Osteocyte (in vitro differentiated cells): ENCODE measurements at places on chromosomes 1 and 21. TPM values are rescaled to one million over a fixed set of nuclear protein-coding genes. Genes with fewer than 3 reads are reported as not detected.

- no peak for DNase-seq
These were observed 692.7 kb downstream of the LTN1 start for GRCh38 chr21:28299946-28300345.

DNA sequence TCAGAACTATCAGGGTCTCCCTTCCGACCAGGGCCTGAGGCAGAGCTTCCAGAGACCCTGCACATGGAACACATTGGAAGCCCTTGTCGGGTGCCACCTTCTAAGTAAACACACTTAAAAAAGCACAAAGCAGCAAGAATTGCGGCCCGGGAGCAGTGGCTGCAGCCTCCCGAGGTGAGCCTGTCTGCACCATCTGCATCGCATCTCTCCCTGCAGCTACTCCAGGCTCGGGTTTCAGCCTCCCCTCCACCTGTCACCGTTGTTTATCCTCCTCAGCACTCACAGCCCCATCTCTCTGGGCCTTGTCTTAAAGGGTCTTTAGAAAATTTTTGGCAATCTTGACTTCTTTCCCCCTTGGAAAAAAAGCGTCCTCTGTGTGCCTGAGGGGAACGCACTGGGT lies 95.1 kb upstream of the ARHGEF16 start:
- no peak for DNase-seq

DNA sequence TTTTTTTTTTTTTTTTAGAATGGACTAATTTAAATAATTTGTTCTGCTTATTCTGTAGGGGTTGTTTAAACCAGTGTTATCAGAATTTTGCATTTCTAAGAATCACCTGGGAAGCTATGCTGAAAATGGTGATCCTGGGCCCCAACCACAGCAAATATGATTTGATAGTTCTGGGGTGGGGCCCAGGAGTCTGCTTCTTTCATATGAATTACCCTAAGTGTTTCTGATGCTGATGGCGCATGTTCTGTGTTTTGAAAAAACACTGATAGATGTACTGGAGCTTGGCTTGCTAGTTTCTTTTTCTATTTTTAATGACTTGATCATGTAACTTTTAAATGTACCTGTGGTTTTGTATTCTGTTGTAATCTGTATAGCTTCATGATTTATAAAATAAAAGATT lies 89.3 kb downstream of the CDC14A start:
- no peak for DNase-seq

OR6N1 gene
- not detected in 2 replicates for total RNA-seq

AIRE gene
- total RNA-seq, result not detected in 2 replicates

HAO2 gene
- total RNA-seq, result not detected in 2 replicates

DNA sequence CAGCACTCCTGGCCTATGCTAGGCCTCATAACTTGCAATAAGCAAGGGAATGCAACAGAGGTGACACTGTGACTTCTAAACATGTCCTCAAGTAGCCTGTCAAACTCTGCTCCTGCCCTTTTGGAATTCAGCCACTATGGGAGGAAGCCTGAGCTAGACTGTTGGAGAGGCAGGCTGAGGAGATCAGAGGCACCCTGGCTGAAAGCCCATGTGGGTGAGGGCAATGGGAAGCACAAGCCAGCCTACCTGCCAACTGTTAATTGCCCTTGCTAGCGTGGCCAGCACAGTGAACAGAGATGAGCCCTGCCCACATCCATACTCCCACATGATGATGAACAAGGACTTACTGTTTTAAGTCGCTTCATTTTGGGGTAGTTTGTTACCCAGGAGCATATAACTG lies 17.7 kb downstream of the GNB1 start:
- DNase-seq, result no peak

FAM72B gene
- total RNA-seq, result 1.7 and 2.5 TPM in 2 replicates

NHLH1 gene
- total RNA-seq, result 0.16 and 0.31 TPM in 2 replicates

GRCh38 chr1:198829944-198830343 lies 191.1 kb downstream of the PTPRC start:
- DNase-seq, result no peak

- no peak for DNase-seq
These were observed 146.1 kb upstream of the RUNX1 start for GRCh38 chr21:35195232-35195631.

- DNase-seq, result no peak
These were observed 92.1 kb upstream of the ARTN start for GRCh38 chr1:43841321-43842174.

GRCh38 chr1:192887426-192887825 lies 78.6 kb downstream of the RGS2 start:
- no peak for DNase-seq

DNA sequence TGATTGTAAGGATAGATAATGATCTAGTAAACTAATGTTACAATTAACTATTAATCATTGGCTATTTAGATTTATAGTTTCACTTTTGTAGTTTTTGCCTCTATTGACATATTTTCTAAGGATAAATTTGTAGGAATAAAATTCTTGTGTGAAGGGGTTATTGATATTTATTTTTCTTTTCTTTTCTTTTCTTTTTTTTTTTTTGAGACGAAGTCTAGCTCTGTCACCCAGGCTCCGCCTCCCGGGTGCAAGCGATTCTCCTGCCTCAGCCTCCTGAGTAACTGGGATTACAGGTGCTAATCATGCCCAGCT lies 24.0 kb upstream of the DISC1 start:
- no peak for DNase-seq

GRCh38 chr1:210299501-210299900 lies 29.2 kb upstream of the HHAT start:
- no peak for DNase-seq

- no peak for DNase-seq
These were observed 428.7 kb downstream of the PLPP3 start for GRCh38 chr1:56150441-56151215.

DNA sequence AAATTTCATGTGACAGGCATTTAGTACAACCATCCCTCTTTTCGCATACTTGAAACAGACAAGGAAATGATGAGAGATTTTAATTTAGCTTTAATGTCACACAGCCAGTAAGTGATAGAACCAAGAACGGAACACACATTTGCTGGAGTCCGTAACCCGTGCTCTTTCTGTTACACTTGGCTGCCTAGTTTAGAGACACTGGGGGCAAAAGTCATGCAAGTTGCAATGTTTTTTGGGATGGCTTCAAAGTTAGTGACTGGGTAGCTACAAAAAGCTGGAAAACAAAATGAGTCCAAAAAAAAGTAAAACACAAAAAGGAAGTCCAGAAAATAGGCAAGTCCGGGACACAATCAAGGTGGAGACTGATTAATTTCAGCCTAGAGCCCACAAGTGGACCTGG lies 5.9 kb downstream of the NID1 start:
- DNase-seq, result no peak

DNA sequence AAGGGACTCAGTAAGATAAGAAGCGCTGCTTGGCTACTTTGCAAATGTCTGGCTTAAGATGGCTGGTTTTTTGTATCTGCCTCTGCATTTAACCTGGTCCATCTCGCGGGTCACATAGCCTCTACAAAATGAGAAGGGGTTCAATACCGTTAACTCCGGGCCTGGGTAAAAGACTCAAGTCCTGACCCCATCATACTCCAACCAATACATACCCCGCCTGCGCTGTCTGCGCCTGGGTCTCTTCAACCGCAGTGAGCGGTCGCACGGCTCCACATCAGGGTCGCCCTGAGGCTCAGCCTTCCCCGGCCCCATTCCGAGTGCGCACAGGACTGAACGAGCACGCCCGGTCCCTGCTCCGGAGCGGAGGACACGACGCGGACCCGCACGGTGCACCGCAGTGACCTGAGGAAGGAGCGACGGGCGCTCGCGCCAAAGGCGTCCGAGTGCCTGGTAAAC lies 558 bp upstream of the PGD start:
- DNase-seq, result no peak

DNA sequence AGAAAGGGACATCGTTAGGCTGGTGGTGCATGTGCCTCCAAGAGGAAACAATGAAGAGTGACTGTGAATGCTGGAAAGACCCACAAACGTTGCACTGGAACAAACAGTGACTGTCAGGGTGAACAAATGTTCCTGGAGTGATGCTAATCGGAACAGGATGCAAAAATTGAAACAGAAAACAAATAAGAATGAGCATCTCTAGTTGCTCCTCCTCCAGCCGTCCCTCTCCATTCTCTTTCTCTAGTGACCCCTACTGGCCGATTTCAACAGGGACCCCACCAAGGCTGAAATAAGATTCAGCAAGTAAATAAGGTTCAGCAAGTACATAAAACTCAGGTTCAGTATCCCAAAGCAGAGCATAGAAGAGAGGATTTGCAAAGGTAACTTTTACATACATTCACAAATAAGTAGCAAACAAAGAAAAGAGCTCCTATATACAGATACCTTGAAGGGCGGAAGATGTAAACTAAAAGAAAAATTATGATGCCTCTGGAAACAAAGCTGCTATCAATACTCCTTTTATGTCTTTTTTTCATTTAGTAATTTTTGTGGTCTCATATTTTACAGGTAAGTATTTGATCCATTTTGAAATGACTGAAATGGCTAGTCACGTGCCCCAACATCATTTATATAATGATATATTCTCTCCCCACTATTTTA lies 836.1 kb upstream of the ADAMTS5 start:
- no peak for DNase-seq

- no peak for DNase-seq
These were observed 61.1 kb downstream of the XCL1 start for GRCh38 chr1:168637350-168637991.

- DNase-seq, result no peak
These were observed 37.0 kb downstream of the MATN1 start for GRCh38 chr1:30686236-30686935.

- DNase-seq, result no peak
These were observed 50.0 kb upstream of the TENT5C start for GRCh38 chr1:117555806-117556205.

DIO1 gene
- total RNA-seq, result not detected in 2 replicates

TMEM35B gene
- 20.5 and 22.8 TPM in 2 replicates for total RNA-seq

CTTNBP2NL gene
- total RNA-seq, result 50.6 and 54.2 TPM in 2 replicates

DNA sequence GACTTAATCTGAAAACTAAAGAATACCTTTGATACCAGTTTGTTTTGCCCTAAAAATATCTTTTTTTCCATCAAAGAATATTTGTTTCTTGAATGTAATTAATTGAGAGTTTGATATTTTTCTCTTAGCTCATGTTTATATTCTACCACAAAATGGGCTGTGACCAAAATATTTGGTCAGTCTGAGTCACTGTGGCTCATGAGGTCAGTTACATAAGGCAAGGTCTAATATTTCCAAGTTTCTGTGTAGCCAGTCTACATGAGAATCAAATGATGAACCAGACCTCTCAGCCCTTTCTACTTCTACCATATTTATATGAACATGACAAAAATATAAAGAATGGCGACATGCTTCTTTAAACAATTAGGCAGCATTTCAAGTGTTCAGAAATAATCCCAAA lies 83.0 kb upstream of the IVNS1ABP start:
- no peak for DNase-seq

PRELP gene
- 0.94 and 1.0 TPM in 2 replicates for total RNA-seq

NEK2 gene
- total RNA-seq, result 3.9 and 4.4 TPM in 2 replicates

GRCh38 chr1:63023171-63023570 lies 239.2 kb downstream of the ATG4C start:
- DNase-seq, result no peak

CASQ1 gene
- not detected in 2 replicates for total RNA-seq

DNA sequence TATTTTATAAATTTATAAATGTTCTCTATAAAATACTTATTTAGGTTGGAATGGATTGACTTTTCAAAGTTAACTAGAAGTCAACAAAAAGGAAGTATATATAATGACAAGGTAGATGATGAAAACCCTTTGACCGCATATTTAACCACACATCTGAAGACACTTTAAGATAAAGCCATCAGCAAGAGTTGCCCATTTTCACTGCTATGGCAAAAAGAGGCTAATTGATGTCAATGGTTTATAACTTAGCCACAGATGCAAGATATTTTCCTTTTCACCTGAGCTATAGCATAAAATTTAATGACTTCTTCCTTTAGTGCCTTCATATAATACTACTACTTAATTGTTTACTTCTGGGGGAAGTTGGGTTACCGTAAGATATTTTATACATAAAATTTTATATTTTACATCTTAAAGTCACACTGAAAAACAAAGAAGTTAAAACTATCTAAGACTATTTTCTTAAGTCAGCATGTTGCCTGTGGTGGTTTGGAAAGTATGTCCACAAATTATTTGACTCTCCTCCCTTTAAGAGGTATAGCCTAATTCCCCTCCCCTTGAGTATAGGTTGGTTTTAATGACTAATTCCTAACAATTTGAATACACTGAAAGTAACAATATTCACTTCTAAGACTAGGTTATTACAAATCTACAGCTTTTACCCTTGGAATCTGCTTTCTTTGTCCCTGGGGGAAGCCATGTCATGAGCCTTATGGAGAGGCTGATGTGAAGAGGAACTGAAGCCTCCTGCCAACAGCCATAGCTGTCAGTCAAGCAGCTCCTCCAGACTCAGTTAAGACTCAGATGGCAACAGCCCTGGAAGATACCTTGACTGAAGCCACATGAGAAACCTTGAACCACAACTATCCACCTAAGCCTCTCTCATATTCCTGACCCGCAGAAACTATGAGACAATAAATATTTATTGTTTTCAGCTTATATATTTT lies 40.3 kb upstream of the LRRC8B start:
- no peak for DNase-seq

- no peak for DNase-seq
These were observed at the start of gene LBR for GRCh38 chr1:225427235-225428067. Gene LBR (minus strand): TSS chr1:225428038. CDS start chr1:225424075, 3,963 bp downstream.

DNA sequence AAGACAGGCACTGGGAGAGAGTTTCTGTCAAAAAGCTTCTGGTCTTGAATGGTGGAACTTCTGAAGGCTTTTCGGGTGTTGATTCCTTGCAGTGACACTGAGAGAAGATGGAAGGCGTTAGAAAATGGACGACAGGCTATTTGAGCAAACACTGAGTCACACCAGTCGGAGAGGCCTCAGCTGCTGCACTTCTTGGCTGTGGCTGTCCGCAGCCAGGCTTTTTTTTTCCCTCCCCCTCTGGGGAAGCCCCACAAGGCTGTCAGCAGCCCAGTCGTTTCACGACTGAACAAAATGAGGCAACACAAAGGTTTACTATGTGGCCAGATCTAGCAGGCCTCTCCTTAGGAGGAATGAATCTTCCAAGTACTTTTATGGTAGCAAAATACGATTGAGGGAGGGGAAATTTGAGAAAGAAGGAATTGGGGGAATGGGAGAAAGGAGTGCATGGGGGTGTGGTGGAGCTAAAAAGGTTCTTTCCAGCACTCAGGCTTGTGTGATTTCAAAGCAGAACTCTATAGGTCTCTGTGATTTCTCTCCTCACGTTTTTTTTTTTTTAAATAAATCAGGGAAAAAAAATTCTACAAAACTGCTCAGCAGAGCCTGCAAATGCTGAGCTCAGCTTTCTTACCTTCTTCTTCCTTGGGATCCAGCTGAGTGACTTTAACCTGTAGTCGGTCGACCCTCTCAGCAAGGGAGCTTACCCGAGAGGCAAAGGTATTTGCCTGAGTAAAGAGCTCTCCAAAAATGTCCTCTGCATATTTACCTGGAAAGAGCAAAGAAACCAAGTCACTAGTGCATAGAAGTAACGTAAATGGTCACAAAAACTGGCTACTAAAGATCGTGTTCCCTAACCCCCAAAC lies 26.1 kb downstream of the GPR3 start:
- no peak for DNase-seq

RNF223 gene
- total RNA-seq, result not detected in 2 replicates

GRCh38 chr1:89907727-89908212 lies 86.9 kb downstream of the LRRC8D start:
- no peak for DNase-seq

GJC2 gene
- 1.6 TPM in 2 replicates for total RNA-seq

GRCh38 chr1:55823541-55824250 lies 608.5 kb upstream of the USP24 start:
- DNase-seq, result no peak

MORC3 gene
- total RNA-seq, result 27.8 and 31.1 TPM in 2 replicates
